ENCODE measurements at places on chromosomes 7 and 10.

DNA sequence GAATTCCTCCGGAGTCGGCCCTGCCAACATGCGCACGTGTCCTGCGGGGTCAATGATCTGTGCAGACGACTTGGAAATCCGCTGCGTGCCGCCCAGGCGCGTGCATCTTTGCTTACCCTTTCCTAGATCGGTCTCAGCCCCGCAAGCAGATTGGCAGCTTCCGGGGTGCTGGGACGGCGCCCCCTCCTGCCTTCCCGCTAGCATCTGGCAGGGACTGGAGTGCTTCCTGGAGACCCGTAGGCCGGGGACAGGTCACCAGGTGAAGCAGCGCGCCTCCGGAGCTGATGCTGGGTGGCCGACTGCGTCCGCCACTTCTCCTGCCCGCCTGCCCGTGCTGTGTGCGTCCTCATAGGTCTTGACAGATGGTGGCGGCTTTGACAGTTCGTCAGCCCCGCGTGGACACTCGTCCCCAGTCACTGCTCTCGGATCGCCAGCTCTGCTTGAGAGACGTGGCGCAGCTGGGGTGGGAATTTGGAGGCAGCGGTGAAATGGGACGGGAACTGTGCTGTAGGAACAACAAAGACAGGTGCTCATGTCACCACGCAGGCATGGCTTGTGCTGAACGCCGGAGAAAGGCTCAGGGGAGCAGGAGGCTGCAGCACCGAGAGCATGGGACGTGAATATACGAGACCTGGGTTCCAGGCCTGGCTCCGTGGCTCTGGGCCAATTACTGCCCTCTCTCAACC lies 21.9 kb upstream of the KCNK18 start:
- DNase-seq = no peak

DNA sequence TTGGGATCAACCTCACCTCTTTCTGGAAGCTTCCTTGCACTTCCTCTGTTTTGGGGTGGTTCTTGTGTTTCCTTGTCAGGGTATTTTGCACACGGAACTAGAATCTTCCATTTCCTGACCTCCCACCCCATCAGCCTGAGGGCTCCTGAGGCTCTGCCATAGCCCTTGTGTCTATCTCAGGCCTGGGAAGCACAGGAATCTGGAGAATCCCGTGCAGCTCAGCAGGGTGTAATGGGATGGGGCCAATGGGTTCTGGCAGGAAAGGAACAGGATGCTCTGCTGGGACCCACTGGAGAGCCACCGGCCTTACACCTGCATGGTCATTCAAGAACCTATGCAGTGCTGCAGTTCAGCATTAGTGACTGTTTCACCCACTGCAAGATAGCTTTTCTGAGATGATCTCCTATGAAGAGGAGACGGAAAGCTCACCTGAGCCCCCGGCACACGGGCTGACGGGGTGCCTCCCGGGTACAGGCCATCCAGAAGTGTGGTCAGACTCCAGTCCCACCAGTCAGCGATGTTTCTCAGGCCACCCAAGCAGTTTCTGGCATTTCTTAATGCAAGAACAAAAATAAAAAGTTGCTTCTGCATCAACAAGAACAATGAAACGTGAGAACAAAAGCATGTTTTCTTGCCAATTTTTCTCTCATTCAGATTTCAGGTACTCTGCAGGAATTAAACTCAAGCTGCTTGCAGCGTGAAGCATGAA lies 133.2 kb downstream of the PKD1L1 start:
- DNase-seq = no peak

DNA sequence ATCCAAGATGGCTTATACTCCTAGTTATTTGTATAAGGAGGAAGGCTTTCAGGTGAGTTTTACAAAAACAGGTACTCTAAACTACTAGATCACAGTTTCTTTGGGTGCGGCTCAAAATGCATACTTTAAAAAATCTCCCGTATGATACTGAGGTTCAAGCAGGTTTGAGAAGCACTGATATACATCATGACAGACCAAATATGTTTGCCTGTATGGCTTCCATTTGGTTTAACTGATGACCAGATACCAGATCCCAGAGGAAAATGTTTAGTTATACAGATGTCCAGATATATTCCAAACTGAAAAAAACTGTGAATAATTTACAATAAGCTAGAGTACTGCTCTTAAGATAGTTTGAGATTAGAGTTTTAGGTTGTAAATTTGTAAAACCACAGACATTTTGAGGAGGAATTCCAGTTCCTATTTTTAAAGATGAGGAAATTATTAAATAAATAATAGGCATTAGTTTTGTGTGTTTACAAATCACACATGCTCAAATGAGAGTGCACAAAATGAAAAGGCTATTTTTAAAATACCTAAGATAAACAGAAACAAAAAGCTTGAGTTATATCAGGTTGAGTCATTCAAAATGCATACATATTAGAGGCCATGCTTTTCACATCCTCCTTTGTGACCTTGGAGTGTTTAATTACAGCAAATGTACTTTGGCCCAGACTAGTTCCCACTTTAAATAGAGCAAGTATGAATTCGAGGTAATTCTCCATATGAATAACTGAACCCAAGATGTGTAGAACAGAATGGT lies 60.5 kb downstream of the SEMA3C start:
- no peak for DNase-seq

- DNase-seq = peak; percentile 14
Observed at GRCh38 chr7:139183878-139184338, 47.1 kb upstream of the UBN2 start.

DNA sequence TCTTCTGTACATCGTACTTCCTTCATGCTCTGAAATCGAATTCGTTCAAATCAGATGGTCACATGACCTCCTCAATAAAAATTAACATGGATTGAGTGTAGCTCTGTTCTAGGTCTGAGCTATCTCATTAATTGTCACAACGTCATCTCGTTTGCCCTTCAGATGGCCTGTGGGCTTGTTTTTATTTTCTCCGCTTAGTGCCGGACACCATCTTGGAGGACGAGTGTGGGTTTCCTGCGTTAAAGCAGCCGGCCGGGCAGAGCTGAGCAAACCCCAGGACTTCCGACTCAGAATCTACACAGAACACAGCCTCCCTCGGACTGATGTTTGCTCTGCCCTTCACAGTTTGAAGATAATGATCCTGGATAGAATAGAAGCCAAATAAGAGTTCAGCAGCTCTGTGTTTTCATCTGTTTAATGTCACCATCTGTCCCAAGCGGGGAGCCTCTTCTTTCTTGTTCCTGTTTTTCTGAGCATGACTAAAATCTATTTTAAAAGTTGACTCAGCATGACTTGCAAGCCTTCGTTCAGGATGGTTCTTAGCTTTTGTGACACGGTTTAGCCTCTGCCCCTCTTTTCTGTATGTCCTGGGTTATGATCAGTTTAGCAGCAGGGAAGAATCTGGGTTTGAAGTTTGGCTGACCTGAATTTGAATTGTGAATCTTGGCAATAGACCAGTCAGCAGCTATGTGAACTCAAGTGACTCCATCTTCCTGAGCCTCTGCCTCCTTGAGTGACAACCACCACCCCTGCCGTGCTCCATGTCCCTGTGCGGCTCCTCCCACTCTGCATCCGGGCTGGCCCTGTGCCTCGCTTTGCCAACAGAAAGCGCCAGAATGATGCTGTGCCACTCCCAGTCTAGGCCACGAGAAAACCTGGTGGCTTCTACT lies 30.6 kb upstream of the GALNTL5 start:
- peak; percentile 25 for DNase-seq

- no peak for DNase-seq
Observed at GRCh38 chr7:85695533-85695932, 508.7 kb upstream of the SEMA3D start.

- DNase-seq = no peak
Observed at GRCh38 chr7:134780166-134780828, 863 bp downstream of the CALD1 start.

DNA sequence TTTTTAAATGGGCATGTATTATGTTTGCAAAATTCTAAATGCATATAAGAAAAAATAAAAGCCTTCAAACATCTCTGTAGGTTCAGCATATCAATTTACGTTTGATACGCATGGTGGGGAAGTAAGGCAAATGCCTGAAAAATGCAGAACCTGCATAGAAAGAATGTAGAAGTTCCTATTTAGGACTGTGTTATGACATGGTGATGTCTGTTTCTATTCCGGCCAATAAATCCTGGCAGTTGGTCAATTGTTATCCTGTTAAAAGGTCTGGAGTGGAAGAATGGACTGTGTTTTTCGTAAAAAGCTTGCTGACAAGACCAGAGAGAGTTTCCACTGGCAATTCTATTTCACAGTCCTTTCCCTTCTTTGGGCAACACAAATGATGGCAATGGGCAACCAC lies 49.6 kb upstream of the CAV2 start:
- DNase-seq = no peak

- no peak for DNase-seq
Observed at GRCh38 chr10:79023240-79024162, 45.3 kb upstream of the ZMIZ1 start.

- no peak for DNase-seq
Observed at GRCh38 chr7:29344334-29344978, 149.9 kb downstream of the CHN2 start.

DNA sequence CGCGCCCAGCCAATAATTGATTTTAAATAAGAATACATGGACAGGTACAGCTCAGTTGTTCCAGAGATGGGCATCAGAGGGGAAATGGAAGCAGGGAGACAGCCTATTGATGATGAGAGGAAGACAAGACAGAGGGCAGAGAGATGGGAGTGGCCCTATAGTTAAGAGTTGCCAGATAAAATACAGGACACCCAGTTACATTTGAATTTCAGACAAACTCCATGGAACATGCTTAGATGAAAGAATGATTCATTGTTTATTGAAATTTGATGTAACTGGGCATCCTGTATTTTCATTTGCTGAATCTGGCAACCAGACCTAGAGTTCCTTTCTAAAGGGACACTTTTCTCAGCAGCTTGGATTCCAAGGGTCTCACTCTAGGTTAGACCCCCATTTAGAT lies 341.1 kb downstream of the FRMD4A start:
- DNase-seq = no peak

- no peak for DNase-seq
Observed at GRCh38 chr7:156479596-156479995, 161.0 kb upstream of the RNF32 start.

GRCh38 chr7:55109404-55110167 lies 90.8 kb downstream of the EGFR start:
- DNase-seq = no peak

- no peak for DNase-seq
Observed at GRCh38 chr10:1408651-1409367, 328.5 kb downstream of the ADARB2 start.

DNA sequence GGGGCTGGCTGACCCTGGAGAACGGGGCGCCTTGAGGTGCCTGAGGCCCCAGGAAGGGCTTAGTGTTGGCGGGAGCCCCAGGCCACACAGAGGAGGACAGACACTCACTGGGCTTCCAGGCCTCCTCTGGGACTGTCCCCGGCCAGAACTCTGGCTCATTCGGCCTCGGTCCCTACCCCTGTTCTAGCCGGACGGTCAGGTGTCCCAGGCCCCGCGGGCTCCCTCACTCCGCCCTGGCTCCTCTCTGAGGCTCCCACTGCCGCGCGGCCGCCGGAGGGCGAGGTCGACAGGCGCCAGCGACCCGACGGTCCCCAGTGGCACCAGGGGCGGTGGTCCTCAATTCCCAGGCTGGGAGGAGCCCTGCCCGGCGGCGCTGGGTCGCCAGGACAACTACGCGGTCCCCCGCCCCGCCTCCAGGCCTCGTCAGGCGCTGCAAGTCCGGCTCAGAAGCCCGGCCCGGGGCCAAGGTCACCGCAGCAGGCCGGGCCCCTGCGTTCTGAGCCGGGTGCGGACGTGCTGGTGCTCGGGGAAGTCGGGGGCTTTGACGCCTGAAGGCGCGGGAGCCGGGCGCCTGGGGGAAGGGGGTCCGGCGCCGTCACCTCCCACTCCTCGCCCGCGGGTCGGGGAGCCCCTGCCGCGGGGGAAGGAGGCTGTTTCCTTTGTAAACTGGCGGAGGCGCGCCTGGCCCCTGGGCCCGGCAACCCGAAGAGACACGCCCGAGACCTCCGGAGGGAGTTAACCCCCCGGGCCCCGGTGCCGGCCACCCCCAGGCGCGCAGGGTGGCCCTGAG lies 1.1 kb upstream of the PWWP2B start:
- DNase-seq = no peak

- DNase-seq = no peak
Observed at GRCh38 chr7:98034081-98035035, 44.4 kb upstream of the OCM2 start.

- DNase-seq = no peak
Observed at GRCh38 chr7:92589056-92589455, 1.1 kb downstream of the FAM133B start.

GRCh38 chr10:130905921-130906320 lies 405.6 kb downstream of the TCERG1L start:
- no peak for DNase-seq

DNA sequence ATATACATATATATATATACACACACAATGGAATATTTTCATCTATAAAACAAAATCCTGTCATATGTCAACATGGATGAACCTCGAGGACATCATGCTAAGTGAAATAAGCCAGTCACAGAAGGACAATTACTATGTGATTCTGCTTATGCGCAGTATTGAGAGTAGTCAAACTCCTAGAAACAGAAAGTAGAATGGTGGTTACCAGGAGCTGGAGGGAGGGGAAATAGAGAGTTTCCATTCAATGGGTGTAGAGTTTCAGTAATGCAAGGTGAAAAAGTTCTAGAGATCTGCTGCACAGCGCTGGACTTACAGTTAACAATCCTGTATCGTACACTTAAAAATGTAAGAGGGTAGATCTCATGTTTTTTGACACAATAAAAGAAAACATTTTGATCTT lies 181.9 kb downstream of the CDCA7L start:
- no peak for DNase-seq

DNA sequence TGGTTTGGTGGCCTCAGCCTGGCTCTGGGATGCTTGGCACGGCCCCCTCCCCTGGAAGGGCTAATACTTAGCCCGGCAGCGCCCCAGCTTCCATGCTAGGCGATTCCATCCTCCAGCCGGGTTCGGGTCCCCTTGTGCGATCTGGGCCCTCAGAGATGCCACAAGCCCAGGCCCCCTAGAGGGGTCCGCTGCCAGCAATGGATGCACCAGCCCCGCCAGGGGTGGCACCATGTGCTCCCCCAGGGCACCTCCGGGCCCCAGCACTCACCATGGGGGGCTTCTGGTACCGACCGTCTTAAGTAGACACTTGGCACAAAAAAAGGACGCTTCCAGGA lies 125.7 kb upstream of the KCTD7 start:
- no peak for DNase-seq

- no peak for DNase-seq
Observed at GRCh38 chr7:80182630-80183276, 48.1 kb downstream of the GNAI1 start.

DNA sequence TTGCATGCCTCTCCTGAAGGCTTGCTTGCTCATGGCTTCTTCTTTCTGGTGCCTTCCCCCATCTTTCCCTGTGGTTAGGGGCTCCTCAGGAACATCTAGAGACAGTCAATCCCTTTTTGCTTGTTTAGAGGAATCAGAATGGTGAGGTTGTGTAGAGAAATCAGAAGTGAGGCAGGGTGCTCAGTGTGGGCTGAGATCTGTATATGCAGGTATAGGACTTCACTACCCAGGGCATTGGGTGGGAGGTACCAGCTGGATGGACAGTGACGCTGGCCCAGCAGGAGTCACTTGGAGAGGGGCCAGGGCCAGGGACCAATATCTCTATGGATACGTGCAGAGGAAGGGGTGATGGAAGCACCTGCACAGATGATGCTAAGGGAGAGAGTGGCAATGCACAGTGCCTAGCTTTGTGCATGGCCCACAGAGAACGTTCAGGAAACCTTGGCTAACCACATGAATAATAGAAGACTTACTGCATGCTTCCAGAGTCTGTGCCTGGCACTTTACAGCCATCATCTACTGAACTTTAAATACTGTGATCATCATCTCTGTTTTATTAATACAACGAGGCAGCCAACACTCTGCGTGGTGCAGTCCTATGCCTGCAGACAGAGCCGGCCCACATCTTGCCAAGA lies 255.2 kb downstream of the ABCA13 start:
- no peak for DNase-seq

Data from immature natural killer cell (primary cell).